ENCODE measurements at places on chromosomes 2 and 18.
A peak's percentile ranks its signal among the peaks of the same experiment; 100 is the strongest.

GRCh38 chr2:73896362-73897239, 3.8 kb downstream of the ACTG2 start:
- DNase-seq = no peak

DNA sequence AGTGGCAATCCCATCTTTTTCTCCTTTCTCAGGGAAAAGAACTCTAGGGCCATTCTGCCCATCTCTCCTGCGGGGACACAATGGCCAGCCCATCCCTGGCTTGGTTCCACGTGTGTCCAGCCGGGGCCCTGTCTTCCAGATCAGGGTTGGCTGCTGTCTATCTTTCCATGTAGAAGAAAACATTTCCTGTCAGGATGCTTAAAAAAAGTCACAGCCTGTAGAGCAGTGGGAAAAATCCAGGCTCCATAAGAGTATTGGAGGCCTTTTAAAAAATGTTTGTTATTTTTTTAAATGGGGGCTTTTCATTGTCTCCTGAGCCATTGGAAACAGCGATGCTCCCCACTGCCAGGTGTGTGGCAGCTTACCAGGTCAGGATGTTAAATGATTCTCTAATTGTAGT, 105.6 kb downstream of the TGFA start:
- DNase-seq = no peak

DNA sequence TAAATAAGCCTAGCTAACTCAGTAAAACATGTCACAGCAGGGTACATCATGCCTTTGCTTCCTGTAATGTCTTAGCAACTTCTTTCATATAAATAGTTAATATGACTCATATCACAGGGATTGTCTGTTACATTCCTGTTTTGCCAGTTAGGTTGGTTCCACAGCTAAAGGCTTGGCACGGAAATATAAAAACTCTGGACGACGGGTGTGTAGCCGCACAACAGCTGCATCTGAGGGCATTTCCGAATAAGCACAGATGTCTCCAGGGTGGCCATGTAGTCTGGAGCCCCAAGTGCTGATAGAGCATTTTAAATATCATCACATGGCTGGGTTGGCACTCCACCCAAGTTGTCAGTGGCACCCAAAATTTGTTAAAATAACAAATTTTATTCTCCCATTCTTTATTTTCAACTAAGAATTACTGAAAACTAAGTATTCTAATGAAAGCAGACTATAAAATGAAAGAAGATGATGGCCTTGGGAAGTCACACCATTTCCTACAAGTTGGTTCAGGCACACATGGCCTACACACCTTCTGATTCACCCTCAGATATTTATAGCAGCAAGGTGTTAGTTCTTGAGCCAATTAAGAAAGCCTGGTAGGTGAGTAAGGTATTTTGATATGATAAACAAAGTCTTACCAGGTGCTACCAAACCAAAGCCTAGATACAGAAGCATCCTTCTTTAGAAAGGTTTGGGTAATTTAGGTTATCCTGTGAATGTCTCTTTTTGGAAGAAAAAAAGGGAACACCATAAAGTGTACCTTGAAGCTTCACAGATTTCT, 61.8 kb upstream of the STK17B start:
- peak; percentile 65 for DNase-seq

GRCh38 chr2:18998491-18998890, 359.9 kb downstream of the OSR1 start:
- DNase-seq = no peak

DNA sequence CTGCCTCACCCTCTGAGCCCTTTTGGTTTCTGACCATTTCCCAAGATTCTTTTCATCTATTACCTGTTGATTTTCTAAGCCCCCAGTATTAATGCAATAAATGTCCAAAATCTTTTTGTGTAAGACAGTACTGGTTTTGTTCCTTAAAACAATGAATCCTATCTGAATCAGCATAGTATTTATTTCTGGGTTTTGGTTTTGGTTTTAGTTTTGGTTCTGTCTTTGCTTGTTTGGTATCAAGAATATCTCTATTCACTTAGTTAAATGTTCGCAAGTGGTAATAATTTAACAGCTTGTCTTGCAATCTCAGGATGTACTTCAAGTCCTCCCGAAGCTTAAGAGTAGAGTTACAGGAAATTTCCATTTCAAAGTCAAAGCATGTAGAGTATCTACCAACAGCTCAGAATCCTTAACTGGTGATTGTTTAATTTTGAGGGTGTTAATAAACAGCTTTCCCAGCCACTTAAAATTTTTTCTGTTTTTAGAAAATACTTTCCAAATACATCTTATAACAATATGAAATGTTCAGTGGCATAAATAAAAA, 67.7 kb upstream of the NEDD4L start:
- DNase-seq = no peak

- DNase-seq = no peak
These were observed 41.4 kb downstream of the B4GALT6 start for GRCh38 chr18:31643003-31643402.

DNA sequence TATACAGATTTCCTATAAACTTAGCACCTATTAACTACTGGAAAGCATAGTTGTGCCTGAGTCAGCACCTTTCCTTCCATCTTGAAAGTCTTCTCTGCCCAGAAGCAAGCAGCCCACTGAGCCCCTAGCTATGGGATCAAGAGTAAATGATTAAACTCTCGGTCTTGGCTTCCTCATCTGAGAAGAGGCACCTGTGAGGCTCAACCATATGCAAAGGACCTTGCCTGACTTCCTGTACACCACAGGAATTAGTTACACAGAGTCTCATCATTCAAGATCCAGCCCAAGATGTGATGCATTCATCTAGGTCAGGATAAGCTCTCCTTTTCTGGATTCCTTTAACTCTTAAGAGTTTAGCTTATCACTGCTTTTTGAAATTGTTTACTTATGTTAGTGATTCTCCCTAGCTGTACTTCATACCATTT, 96.0 kb downstream of the CDH2 start:
- DNase-seq = no peak

GRCh38 chr18:37604032-37604431, 38.4 kb upstream of the CELF4 start:
- no peak for DNase-seq

Data from NCI-H510A (cell line).